Activated effector memory CD4-positive, alpha-beta T cell treated with anti-CD3 and anti-CD28 coated beads, Interleukin-2, amount 50 U/mL, for 16 hours (primary cell): ENCODE measurements at places on chromosomes 7 and 10.

DNA sequence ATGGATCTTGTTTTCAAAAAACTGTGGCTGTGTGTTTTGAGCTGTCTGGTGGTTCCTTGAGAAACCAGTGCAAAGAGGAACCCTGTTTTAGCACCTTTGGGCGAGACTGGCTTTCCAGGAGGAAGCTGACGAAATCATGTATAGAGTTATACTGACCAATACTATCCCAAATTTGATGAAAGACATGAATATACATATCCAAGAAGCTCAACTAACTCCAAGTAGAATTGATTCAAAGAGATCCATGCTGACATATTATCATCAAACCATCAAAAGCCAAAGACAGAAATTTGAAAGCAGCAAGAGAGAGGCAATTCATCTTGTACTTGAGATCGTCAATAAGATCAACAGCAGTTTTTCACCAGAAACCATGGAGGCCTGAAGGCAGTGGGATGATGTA lies 610.7 kb downstream of the DNAJB6 start:
- DNase-seq = no peak

DNA sequence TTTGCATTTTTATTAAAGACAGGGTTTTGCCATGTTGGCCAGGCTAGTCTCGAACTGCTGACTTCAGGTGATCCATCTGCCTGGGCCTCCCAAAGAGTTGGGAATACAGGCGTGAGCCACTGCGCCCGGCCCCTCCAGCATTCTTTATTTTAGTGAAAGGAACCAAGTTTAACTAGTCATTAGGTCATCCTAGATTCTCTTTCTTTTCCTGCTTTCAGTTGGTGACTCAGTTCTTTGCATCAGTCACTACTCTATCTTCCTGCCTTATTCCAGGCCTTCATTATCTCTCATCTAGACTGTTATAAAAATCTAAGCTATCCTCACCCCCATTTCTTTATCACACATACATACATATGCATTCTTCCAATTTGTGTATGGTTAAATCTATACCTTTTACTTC lies 63.7 kb downstream of the PRSS58 start:
- no peak for DNase-seq

DNA sequence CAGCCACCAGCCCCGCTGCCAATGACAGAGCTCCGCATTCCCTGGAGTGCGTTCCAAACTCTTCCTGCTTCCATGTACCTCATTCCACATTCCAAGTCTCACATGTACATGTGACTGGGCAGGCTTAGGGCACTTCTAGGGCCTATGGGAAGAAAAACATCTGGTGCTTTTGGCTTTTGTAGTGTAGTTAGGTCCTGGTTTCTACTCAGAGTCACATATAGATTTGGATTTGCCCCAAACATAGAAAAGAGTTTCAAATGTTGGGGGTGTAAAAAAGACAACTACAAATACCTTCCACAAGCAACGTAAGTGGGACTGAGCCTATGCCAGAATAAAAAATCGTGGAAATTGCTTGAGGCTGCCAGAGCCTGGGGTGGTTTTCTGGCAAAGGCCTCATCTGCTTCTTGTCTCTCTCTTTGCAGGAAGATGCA lies 84.1 kb downstream of the ZNF467 start:
- no peak for DNase-seq

DNA sequence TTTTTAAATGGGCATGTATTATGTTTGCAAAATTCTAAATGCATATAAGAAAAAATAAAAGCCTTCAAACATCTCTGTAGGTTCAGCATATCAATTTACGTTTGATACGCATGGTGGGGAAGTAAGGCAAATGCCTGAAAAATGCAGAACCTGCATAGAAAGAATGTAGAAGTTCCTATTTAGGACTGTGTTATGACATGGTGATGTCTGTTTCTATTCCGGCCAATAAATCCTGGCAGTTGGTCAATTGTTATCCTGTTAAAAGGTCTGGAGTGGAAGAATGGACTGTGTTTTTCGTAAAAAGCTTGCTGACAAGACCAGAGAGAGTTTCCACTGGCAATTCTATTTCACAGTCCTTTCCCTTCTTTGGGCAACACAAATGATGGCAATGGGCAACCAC lies 49.6 kb upstream of the CAV2 start:
- DNase-seq = no peak

GRCh38 chr10:49152663-49153062 lies 18.8 kb upstream of the FAM170B start:
- DNase-seq = no peak

DNA sequence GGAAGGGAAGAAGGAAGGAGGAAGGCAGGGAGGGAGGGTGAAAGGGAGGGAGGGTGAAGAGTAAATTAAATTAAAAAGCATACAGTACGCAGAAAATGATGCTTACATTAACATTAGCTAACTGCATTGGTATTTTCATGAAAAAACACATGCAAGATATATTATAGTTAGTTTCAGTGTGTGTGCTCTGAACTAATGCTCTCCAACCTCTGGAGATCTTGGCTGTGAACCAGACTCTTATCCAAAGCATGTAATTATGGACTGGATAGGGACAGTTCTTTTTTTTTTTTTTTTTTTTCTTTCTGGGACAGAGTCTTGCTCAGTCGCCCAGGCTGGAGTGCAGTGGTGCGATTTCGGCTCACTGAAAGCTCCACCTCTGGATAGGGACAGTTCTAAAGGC lies 357.0 kb downstream of the FRMD4A start:
- no peak for DNase-seq

- no peak for DNase-seq
These were observed 25.5 kb downstream of the MMRN2 start for GRCh38 chr10:86931872-86932271.

DNA sequence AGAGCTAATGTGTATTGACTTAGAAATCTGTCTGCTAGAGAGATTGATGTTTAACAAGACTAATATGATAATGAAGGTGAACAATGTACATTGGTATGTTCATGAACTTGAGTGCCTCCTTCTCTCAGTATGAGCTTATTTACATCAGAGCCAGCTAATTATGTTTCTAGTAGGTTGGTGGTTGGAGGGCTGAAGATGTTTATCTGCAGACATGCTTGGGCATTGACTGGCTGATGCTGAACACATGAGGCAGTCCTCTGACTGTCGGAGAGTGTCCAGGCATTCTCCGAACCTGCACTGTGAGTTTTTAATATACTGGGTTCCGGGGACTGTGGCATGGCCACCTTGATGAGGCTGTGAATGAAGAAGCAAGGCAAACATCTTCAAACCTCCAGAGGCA lies 47.5 kb downstream of the BMPER start:
- no peak for DNase-seq

- no peak for DNase-seq
These were observed 411.2 kb upstream of the KLF6 start for GRCh38 chr10:4196183-4196582.
